ENCODE measurements at places on chromosomes 5 and 9.

- DNase-seq, result no peak
Measured at GRCh38 chr9:6079386-6079785, 64.0 kb upstream of the RANBP6 start.

GRCh38 chr5:148924817-148925216, 98.4 kb downstream of the ADRB2 start:
- no peak for DNase-seq

DNA sequence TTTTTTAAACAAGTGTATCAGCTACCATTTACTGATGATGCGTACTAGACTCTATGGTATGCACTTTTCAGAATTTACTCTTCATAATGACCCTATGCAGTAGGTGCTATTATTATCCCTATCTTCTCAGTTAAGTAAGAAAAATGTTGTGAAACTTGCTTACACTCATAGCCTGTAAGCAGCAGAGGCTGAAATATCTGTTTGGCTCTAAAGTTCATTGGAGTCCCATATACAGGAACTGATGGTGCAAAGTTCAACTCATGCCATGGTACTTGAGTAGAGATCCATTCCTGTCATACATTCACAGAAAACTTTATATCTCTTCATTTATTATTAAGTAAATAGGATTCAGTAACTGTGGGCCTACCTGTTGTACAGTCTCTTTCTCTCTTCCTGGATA, 41.4 kb upstream of the CCDC112 start:
- no peak for DNase-seq

DNA sequence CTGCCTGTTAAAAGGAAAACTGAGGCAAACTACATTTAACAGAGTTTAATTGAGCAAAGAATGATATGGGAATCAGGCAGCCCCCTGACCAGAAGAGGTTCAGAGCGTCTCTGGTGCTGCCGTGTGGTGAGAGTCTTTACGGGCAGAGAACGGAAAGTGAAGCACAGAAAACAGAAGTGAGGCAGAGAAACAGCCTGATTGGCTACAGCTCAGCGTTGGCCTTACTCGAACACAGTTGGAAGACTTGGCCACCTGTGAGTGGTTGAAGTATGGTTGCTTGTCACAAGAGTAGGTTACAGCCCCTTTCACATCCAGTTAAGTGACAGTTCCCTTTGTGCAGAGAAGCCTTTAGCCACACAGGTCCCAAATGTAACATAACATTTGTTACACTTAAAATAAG, 16.9 kb upstream of the FBP1 start:
- peak; percentile 40 for DNase-seq

- DNase-seq, result no peak
Measured at GRCh38 chr5:53917826-53918225, 357.4 kb downstream of the NDUFS4 start.
